ENCODE measurements at places on chromosomes 12 and 14.

DNA sequence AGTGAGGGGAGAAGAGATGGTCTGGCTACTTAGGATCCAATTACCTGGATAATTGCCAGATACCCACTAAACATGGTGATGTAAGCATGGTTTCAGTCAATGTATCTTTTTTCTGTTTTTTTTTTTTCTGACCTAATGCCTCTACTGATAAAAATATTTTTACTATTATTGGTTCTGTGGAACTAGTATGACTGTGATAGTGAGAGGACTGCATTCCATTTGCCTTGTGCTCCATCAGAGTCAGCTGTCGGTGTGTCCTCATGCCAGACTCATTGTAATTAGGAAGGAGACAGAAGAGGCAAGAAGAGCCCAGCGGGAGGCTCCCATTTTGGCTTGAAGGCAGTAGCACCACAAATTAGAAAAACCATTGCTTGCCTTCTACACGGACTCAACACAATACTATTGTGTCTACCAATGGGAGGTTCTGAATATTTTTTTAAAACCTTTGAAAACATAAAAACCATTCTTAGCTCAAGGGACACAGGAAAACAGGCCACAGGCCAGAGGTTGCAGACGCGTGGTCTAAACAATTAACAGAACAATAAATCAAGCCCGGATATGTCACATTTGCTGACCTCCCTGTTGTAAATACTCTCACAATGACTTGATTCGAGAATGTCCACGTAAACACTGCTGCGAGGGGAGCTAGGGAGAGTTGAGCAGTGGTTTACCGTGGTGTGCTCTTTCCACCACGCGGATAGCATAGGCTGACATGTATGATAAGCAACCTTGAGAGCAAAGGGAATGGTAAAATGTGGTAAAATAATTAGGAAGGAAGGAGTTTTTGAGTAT, 13.5 kb upstream of the DCP1B start:
- no peak for DNase-seq

GRCh38 chr12:24889411-24889810, 59.5 kb downstream of the BCAT1 start:
- no peak for DNase-seq

DNA sequence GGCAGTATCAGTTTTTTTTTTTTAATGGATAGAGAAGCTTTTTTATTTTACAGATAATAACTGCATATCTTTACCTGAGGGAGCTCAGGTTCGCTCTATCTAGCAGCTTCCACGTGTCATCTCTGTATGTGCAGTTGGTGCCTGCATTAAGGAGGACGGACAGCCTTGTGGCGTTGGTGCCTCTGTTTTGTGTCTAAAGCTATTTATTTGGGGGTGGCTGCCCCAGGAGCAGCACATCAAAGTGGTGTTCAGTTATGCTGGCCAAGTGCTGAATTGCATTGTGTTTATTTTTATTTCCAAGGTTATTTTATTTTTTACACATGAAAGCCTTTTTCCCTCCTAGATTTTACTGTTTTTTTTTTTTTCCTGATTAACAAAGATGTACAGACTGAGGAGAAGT, 59.7 kb downstream of the RASSF3 start:
- no peak for DNase-seq

- no peak for DNase-seq
Observed at GRCh38 chr12:101021911-101022388, 188.1 kb downstream of the SLC5A8 start.

DNA sequence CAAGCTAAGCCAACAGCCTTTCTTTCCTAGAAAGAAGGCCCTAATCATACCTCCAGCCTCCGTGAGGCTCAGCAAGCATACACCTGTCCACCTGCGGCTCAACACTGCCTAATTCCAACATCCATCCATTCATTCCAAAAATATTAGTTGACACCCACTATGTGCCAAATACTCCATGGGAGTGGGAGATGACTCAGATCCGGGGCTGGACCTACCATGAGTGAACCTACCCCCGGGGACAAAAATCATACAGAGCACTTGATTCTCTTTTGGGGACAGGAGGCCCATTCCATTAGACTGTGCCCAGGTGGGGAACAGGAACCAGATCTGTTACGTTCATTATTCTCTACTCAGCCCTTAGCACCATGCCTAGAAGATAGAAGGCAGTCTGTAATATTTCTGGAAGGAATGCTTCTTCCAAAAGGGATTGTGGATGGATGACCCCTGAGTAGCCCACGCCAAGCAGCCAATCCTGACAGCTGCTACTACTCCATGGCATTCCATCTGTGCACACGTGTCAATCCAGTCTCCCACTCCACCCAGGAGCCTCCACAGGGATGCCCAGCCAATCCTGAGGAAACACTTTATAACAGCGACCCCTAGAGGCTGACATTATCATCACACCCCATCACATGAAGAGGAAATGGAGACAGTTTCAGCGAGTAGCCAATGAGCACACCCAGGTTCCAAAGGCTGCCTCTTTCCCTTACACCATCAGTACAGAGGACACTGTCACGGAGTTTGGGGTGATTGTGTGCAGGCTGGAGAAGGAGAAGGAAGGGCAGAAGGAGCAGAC, 170.7 kb downstream of the ESRRB start:
- no peak for DNase-seq

GRCh38 chr12:68831751-68832503, 23.9 kb downstream of the MDM2 start:
- no peak for DNase-seq

- DNase-seq, result no peak
Observed at GRCh38 chr12:43675048-43675904, 83.3 kb downstream of the PUS7L start.

DNA sequence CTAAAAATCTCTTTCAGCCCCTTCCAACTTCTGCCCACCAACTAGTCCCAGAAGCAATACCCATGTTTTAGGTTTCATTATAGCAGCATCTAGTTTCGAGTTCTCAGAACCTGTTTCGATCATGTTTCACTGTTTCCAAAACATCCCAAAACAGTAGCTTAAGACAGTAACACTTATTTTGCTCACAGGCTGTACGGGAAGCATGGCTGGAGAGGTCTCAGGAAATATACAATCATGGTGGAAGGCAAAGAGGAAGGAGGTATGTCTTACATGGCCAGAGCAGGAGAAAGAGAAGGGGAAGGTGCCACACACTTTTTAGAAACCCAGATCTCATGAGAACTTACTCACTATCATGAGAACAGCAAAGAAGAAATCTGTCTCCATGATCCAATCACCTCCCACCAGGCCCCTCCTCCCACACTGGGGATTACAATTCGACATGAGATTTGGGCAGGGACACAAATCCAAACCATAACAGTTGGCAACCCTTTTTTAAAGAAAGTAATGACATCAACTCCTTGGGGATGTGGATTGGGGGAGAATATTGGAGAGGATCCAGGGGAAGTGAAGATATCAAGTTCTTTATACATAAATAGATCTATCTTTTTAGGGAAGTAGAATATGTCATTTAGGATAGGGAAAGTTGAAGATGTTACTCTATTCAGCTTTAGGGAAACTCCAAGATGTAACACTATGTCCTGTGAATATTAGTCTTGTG, 269.9 kb upstream of the PLEKHG7 start:
- DNase-seq, result no peak

DNA sequence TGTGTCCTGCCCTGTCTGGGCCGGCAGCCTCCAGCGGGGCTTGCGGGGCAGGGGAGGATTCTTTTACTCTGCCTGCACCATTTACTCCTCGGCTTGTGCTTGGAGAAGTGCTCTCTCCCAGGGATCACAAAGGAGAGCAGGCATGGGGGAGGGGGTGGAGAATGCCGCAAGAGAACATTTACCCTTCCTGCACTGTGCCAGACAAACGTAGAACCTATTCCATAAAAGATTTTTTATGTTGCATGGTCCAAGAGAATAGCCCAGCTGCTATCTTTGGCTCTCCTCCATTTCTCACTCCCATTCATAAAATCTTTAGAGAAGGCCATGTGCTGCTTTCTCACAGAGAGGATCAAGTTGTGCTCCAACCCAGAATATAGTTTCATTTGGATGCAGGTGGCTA, 159.4 kb downstream of the SPTSSA start:
- DNase-seq, result no peak

GRCh38 chr14:25055992-25056687, 6.2 kb upstream of the STXBP6 start:
- no peak for DNase-seq

DNA sequence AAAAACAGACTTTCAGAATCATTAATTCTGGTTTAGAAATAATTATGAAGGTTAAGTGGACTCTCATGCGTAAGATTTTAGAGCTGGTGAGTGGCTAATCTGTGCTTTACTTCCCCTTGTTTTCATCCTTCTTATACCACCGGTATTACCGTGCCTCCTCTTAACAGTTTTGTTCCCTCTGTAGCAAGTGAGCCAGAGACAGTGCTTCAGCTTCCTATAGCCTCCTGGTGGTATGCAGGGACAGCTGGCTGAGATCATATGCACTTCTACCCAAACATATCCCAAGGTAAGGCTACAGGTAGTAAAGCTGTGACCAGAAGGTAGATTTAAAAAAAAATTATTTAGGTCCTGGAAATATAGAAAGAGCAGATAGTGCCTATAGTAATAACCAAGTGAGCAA, 55.2 kb downstream of the PDE3A start:
- no peak for DNase-seq

DNA sequence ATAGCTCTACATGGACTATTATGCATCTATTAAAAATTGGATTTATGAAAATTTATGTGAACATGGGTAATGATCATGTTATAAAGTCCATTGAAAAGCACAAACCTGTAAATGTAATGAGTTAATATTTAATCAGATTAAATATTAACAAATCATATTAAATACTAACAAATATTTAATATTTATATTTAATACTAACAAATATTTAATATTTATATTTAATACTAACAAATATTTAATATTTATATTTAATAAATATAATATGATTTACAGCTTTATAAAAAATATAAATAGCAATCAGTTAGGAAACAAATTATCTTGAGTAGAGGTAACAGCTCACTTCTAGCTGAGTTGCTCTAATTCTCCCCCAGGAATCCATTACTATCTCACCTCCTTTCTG, 758.0 kb upstream of the USP15 start:
- DNase-seq, result no peak

DNA sequence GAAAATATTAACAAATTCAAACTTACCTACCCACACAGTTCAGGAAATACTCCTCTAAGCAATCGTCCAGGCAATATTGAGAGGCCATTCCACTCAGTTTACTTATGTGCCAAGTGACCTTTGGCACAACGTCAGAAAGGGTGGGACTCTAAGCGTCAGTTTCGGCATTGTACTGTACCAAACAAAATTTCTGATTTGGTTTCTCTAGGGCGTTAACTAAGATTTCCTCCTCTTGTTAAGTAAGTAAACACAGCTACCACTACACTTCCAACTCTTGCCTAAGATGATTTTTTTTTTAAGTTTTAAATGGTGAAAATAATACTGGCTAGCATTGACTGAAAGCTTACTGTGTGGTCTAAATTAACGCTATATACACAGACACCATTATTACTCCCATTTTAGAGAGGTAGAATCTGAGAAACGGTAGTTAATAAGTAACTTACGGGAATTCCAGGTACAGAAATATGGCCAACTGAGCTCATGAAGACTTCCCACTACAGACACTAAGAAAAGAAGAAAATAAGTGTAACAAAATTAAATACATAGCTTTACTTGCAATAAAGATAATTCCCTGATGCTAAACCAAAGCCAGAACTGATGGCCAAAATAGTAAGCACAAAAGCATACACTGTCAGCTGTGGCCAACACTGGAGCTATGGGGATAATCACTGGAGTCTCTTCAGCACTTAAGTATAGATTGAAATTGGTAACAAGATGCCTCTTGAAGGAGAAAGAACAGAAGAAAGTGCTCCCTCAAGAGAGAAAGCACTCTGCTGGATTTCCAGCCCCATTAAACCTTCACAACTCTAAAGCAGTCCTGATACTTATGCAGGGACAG, 76.1 kb downstream of the EPS8 start:
- DNase-seq, result no peak

DNA sequence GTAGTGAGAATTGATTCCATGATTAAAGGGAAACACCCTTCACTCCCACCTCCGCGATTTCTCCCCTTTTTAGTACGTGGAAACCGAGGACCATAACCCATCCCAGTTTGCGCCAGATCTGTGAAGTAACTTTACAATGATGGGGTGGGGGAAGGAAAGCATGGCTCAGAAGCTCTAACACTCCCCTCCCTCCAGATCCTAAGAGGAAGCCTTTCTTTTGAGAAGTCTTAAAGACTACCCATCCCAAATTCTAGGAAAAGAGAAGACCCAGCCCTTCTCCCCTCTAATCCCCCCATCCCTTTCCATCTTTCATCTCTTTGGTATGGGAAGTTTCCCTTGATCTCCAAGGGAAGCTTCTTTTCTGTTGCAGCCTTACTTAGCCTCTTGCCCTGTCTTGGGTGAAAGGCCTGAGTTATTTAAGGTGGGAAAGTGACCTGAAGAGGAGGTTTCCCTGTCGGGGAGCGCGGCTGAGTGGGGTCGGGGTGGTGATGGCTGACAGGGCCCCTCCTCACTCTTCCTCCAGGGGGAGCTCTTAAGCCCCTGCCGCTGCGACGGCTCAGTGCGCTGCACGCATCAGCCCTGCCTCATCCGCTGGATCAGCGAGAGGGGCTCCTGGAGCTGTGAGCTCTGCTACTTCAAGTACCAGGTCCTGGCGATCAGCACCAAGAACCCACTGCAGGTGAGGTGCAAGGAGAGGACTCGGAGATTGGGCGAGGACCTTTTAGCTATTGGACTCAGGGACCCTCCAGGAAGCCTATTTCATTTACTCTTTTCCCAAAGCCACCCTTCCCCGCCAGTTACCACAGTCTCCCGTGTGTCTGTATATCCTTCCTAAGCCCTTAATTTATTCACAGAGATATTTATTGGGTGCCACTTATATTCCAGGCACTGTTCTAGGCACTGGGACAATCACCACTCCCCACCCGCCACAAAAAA, 1.8 kb downstream of the MARCHF9 start:
- DNase-seq, result peak; percentile 69

GRCh38 chr12:32146074-32146873, 39.6 kb downstream of the BICD1 start:
- no peak for DNase-seq

DNA sequence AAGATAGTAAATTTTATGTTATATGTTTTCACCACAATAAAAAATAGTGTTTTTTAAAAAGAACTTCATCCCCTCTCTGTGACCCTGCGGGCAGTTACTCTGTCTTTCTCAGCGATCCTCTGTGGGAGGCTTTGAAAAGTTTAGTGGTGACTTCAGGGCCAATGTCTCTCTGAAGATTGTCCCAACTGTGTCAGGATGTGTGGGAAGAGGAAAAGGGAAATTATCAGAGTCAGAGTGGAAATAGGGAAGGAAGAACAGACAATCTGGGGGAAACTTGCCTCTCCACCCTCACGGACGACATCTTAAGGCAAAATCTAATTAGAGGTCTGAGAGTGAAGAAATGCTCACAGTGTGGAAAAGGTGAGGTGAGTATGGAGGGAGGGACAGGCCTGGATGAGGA, 3.5 kb upstream of the OR10P1 start:
- no peak for DNase-seq

- no peak for DNase-seq
Observed at GRCh38 chr14:91180611-91181010, 63.9 kb downstream of the GPR68 start.

GRCh38 chr12:52692254-52692653, 11.1 kb downstream of the KRT77 start:
- DNase-seq, result no peak

- DNase-seq, result no peak
Observed at GRCh38 chr14:64478634-64479250, 13.4 kb downstream of the AKAP5 start.
